ENCODE measurements at places on chromosomes 16 and 17.

DNA sequence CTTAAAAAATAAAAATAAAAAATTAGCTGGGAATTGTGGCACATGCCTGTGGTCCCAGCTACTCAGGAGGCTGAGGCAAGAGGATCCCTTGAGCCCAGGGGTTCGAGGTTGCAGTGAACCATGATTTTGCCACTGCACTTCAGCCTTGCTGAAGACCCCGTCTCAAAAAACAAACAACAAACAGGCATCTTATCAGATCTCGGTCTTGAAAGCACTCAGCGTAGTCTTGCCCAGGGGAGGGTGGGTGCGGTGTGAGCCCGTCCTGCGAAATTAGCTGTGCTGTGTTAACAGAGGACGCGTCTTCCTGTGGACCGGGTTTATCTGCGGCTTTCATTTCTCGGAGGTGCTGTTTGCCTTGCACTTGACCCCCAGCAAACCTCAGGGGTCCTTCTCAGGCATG, 5.4 kb downstream of the GAA start:
- DNase-seq = no peak

- no peak for DNase-seq
These were observed 75.8 kb downstream of the MRC2 start for GRCh38 chr17:62703261-62703775.

GRCh38 chr17:29238133-29238850, 8.4 kb upstream of the CRYBA1 start:
- no peak for DNase-seq

DNA sequence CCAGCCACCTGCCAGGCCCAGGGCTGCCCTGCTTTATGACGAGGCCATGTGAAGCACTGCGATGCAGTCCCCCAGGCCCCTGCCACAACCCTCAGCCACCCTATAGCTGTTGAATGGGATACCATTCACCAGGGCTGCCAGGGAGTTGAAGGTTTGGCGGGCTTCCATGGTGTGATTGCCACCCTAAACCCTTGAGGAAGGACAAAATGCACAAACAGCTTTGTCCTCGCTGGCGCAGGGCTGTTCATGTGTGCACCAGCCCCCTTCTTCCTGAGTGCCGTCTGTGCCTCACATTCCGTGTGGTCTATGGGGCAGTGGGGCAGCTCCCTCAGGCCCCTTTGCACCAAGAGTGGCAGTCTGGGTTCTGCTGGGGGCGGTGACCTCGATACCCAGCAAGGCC, 25.3 kb downstream of the NARF start:
- no peak for DNase-seq

- no peak for DNase-seq
These were observed 8.4 kb upstream of the PLEKHG4 start for GRCh38 chr16:67270931-67271338.

GRCh38 chr16:533391-534123, 6.0 kb downstream of the CAPN15 start:
- no peak for DNase-seq

GRCh38 chr16:66036184-66036583, 330.3 kb upstream of the CDH5 start:
- DNase-seq = no peak

GRCh38 chr16:51666074-51666473, 515.0 kb upstream of the SALL1 start:
- no peak for DNase-seq

DNA sequence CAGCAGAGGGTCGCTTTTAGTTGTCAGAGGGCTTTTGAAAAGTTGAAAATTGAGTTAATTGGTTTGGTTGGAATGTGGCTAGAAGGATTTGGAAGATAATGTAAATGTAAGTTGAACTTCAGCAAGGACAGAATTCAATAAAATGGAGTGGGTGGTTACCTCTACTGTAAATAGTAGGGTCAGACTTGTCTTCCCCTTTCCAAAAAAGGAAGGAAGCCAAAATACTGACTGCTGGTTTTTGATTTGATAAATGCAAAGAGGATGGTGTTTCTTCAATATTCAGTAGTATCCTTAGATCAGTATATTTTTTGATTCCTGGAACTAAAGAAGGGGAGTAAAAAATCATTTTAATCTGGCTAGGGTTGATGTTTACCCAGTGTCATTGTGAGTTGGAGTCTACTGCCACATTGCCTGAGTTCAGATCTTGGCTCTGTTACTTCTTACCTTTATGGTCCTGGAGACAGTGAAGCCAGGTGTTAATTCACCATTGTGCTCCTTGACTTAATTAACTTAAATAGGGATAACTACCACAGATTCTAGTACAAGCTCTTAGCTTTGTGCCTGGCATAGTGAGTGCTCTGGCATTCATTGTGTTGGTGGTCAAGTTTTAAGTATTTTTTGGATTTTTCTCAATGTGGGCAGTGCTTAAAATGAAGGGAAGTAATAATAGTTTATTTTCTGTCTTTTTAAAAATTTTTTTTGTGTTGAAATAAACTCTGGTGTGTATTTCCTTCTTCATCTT, 4.4 kb downstream of the HAPSTR1 start:
- DNase-seq = no peak

DNA sequence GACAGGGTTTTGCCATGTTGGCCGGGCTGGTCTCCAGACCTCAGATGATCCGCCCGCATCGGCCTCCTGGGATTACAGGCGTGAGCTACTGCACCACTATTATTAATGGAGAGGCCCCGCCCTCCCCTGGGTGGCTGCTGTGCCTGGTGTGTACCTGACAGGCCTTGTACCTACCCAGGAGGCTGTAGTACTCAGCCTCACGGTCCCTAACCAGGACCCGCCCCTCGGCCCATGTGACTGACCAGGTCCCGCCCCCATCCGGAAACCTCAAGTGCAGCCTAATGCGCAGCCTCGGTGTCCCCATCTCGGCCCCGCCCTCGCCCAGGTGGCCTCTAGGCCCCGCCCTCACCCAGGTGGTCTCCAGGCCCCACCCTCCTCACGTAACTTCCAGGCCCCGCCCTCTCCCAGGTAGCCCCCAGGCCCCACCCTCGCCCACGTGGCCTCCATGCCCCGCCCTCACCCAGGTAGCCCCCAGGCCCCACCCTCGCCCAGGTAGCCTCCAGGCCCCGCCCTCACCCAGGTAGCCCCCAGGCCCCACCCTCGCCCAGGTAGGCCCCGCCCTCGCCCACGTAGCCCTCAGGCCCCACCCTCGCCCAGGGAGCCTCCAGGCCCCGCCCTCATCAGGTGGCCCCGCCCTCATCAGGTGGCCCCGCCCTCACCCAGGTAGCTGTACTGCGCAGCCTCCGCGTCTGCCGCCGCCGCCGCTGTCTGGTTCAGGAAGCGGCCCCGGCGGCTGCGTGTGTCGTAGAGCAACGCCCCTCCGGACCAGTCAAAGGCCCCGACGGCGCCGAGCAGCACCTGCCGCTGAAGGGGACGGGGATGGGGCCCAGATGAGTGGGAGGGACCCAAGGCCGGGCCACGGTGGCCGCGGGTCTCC, 31.0 kb downstream of the HASPIN start:
- DNase-seq = peak; percentile 90

- no peak for DNase-seq
These were observed 200.1 kb downstream of the CBLN1 start for GRCh38 chr16:49081554-49081953.

DNA sequence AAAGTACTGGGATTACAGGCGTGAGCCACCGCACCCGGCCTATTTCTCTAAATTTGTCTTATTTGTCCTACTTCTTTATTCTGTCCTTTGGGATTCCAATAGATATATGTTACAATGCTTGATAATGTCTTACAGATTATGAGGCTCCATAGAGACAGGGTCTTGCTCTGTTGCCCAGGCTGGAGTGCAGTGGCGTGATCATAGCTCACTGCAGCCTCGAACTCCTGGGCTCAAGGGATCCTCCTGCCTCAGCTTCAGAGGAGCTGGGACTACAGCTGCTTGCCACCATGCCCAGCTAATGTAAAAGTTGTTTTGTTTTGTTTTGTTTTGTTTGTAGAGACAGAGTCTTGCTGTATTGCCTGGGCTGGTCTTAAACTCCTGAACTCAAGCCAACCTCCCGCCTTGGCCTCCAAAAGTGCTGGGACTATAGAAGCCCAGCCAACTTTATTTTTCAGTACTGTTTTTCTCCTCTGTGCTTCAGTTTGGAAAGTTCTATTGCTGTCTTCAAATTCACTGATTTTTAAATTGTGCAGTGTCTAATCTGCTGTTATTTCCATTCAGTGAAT, 10.3 kb downstream of the ANKRD13B start:
- DNase-seq = no peak

DNA sequence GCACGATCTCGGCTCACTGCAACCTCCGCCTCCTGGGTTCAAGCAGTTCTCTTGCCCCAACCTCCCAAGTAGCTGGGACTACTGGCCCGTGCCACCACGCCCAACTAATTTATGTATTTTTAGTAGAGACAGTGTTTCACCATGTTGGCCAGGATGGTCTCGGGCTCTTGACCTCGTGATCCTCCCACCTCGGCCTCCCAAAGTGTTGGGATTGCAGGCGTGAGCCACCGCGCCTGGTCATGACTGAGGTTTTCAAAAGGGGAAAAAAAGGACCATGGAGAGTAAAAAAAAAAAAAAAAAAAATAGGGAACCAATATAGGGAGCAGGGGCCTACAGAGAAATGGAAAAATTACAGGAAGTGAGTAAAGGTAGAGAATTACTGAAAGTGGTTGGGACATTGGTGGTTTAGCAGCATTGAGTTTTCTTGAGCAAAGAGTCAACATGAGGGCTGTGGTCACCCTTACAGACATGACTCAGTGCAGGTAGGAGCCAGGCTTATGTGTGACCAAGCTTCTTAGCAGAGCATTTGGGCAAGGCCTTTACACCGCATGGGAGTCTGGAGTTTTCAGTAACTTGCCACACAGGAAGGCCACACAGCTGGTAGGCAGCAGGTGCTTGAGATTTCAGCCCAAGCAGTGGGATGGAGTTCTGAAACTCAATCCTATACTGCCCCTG, 447.3 kb downstream of the HS3ST3B1 start:
- no peak for DNase-seq

DNA sequence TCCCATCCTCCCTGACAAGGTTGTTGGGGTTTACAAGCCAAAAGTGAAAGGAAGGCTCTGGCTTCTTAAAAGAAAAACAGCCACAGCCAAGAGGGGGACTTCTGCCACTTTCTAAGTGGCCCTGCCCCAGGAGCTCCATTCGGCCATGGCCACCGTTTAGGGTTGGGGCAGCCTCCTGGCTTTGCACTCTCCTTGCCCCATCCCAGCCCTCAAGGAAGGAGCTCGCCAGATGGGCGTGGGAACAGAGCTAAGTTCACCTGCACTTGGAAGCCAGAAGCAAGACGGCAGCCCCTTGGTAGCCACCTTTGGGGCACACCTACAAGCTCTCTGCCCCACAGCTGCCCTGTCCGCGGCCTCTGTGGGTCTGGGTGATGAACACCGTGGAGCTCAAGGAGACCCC, 122.4 kb upstream of the CDC42EP4 start:
- no peak for DNase-seq

DNA sequence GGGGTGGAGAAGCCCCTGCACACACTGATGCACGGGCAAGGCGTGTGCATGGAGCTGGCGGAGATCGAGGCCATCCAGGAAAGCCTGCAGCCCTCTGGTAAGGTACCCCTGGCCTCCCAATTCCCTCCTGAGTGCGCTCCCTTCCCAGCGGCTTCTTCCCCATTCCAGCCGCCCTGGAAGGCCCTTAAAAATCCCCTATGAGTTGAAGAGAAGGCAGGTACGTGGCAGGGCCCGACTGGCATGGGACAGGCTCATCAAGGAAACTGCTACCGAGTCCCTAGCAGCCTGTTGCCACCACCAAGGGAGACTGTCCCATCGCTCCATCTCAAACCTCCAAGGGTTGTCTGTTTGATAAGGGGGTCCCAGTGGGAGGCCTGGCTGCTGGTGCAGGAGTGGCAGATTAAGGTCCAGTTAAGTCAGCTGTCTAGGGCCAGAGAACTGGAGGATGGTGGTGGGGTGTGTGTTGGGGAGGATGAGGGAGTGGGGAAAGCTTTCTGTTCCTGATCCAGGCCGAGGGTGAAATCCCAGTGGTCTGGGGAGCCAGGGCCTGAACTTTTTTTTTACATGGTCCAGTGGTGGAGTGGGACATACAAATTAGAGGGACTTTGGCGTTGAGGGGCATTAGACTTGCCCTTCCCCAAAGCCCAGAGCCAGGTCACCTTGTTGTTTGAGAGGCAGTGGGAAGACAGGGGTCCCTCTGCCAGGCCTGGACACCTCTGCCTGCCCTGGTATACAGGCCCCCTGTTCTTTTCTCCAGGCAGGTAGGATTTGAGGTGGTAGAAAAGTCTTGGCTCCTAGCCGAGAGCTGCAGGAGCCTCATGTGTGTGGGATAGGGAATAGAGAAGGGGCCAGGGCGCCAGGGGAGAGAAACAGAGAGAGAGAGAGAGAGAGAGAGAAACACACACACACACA, 994 bp downstream of the IGFBP4 start:
- DNase-seq = no peak

DNA sequence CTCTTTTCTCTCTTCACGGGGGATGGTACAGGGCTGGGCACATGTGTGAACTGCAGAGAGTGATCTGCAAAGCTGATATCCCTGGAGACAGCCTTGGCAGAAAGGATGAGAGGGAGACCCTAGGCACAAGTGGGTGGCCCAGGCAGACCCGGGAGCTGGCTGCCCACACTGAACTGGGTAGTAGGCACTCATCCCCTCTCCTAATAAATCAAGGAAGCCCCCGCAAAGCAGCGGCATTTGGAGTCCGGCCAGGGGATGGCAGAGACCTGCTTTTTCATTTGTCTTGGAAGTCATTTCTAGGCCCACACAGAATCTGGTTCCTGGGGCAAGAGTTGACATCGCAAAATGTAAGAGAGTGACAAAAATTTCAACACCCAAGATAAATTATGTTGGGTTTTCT, 3.0 kb upstream of the TFAP4 start:
- no peak for DNase-seq

DNA sequence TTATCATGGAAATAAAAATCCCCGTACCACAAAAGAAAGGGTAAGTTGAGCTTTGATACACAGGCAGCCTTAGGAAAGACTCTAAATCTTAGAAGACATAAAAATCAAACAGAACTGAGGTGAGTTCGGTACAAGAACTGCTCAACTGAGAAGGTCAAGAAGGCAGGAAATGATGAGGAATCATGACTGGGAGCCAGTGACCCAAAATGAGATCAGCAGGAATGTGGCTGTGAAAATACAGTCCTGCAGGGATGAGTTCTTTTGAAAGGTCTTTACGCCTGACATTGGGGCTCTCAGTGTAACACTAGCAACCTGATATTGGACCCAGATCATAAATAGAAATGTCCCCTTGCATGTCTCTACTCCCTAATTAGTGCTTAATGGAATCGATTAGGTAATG, 56.3 kb upstream of the CDH11 start:
- no peak for DNase-seq

- DNase-seq = no peak
These were observed 10.9 kb downstream of the RAB40C start for GRCh38 chr16:600781-601180.

GRCh38 chr17:80284631-80285030, 24.0 kb downstream of the RNF213 start:
- DNase-seq = no peak
